Fibroblast of the conjunctiva (primary cell): ENCODE measurements at places on chromosomes 7 and 10.

GRCh38 chr7:39406467-39406866 lies 159.7 kb upstream of the YAE1 start:
- no peak for DNase-seq

DNA sequence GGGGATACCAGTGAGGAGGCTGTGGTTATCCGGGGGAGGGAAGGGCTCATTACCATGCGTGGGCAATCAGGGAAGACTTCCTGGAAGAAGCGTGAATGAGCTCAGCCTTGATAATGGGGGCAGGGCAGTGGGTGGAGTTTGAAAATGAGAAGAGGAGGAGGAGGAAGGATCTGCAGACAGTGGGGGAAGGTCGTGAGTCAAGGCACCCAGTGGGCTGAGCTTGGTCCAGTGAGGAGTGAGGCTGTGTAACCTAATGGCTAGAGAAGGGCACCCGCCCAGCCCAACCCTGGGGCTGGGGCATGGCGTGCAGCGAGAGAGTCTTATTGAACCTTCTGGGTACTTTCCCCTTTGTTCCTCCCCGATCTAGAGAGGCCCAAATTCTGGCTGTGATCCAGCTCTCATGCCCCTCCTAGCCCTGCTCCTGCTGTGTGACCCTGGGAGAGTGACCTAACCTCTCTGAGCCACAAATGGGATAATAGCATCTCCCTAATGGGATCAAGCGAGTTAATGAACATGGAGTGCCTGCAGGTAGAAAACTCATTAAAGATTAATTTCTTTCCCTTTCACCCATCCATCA lies 31.5 kb downstream of the CLIP2 start:
- no peak for DNase-seq

GRCh38 chr10:132335189-132336063 lies 3.4 kb downstream of the LRRC27 start:
- no peak for DNase-seq

GRCh38 chr7:153087498-153087897 lies 327.9 kb downstream of the ACTR3B start:
- DNase-seq, result no peak

- DNase-seq, result no peak
Observed at GRCh38 chr7:44272981-44273380, 52.4 kb downstream of the CAMK2B start.

DNA sequence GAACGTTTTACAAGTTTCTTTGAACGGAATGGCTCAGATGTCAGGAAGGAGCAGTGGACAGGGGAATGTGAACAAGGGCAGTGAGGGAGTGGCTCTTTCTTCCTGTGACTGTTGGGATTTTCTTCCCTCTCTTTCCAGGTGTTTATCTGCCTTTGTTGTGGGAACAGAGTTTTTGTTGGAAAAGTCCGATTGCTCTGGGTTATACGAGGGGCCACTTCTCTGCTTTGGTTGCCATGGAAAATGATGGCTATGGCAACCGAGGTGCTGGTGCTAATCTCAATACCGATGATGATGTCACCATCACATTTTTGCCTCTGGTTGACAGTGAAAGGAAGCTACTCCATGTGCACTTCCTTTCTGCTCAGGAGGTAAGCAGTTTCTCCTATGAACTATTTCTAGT lies 41.4 kb downstream of the ZRANB1 start:
- no peak for DNase-seq
